Right hindlimb (tissue), 1 donor: ENCODE measurements at places on chromosomes 7 and 10.

GRCh38 chr10:124705381-124705740, 38.8 kb downstream of the FAM53B start:
- DNase-seq: no peak

DNA sequence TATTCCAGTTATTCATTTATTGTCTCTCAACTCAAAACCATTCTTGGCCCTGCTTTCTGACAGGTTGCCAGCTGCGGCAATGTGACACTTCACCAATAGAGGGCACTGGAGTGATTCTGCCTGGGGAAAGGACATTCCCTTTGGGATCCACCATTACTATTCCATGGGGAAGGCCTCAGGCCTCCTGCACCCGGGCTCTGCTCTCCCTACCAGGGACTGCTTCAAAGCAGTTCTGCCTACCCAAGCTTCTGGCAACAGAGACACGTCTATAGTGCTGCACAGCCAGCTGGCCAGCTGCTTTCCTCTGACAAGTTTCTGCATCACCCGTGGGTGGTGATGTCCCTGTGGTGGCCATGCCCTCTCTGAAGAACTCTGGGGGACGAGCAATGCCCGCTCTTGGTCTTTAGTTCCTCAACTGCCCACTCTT, 163.8 kb downstream of the ELMO1 start:
- DNase-seq: peak; percentile 44

DNA sequence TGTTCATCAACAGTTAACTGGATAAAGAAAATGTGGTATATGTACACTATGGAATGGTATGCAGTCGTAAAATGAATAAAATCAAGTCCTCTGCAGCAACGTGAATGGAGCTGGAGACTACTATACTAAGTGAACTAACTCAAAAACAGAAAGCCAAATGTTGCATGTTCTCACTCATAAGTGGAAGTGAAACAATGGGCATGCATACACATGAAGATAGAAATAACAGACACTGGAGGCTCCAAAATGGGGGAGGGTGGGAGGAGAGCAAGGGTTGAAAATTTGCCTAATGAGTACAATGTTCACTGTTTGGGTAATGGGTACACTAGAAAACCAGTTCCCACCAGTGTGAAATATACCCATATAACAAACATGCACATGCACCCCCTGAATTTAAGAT, 179.5 kb downstream of the ZWINT start:
- no peak for DNase-seq

DNA sequence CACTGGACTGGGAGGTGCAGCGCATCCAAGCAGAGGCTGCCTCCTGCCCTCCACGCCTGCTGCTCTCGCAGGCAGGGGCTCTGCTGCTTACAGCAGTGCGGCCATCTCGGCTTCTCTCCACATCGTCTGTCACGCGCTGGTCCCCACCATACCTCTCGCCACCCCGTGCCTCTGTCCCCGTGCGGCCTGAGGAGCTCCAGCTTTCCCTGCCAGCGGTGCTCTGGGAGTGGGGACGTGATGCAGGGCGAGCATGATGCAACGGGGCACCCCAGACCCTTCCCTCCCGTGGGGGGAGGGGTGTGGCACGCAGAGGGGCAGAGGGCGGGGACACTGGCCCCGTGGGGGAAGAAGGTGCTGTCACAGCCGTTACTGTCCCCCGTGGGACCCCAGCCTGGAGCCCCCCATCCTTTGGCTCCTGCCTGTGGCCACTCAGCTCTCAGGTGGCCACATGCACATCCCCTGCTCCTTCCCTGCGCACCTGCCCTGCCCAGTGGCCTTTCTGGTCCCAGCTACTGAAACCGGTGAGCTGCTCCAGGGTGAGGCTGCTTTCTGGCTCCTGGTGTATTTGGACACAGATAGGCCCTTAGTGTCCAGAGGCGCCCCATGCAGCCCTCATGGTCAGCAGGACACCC, 9.0 kb downstream of the GET4 start:
- DNase-seq: no peak

GRCh38 chr10:4532976-4533375, 293.0 kb upstream of the AKR1E2 start:
- no peak for DNase-seq
